Stomach (tissue), 19 donors: ENCODE measurements at places on chromosomes 11 and 22. TPM values are rescaled to one million over a fixed set of nuclear protein-coding genes. Genes with fewer than 3 reads are reported as not detected.

MMP13 gene
- total RNA-seq, result not detected

TMPRSS5 gene
- not detected for total RNA-seq

PHLDA2 gene
- total RNA-seq, result 3.1 TPM

TRIM51 gene
- not detected for total RNA-seq

OR52A1 gene
- not detected for total RNA-seq

PDE2A gene
- total RNA-seq, result 3.5 TPM

INS gene
- total RNA-seq, result not detected

YAP1 gene
- total RNA-seq, result 97.1 TPM

PRR5 gene
- total RNA-seq, result 36.5 TPM

ALDH3B1 gene
- 2.9 TPM for total RNA-seq

CCDC34 gene
- total RNA-seq, result 65.8 TPM

ACTN3 gene
- not detected for total RNA-seq

MYO18B gene
- total RNA-seq, result 0.58 TPM

OR8D4 gene
- total RNA-seq, result 1.5 TPM

SPI1 gene
- total RNA-seq, result 8.2 TPM

NRGN gene
- 0.87 TPM for total RNA-seq

ZFP91 gene
- total RNA-seq, result 20.4 TPM

ZNF195 gene
- total RNA-seq, result 12.3 TPM

ELF5 gene
- total RNA-seq, result 0.55 TPM

OR4D9 gene
- total RNA-seq, result under 0.01 TPM

GPR83 gene
- not detected for total RNA-seq

C11orf71 gene
- total RNA-seq, result 10.1 TPM

CECR2 gene
- total RNA-seq, result 1.2 TPM

HEPHL1 gene
- total RNA-seq, result not detected

PLAAT4 gene
- 89.1 TPM for total RNA-seq

OR51B4 gene
- total RNA-seq, result not detected

VWCE gene
- not detected for total RNA-seq

QSER1 gene
- 51.3 TPM for total RNA-seq

TNKS1BP1 gene
- 189 TPM for total RNA-seq

SMIM38 gene
- total RNA-seq, result 20.2 TPM

FBLN1 gene
- 416 TPM for total RNA-seq

RBFOX2 gene
- 51.9 TPM for total RNA-seq

SLC15A3 gene
- total RNA-seq, result 29.5 TPM

CSNK1E gene
- 108 TPM for total RNA-seq

LIMK2 gene
- 124 TPM for total RNA-seq

MS4A12 gene
- total RNA-seq, result 2.9 TPM

OR56A1 gene
- not detected for total RNA-seq

SDF2L1 gene
- 25.3 TPM for total RNA-seq

HOATZ gene
- total RNA-seq, result not detected

CYP2D6 gene
- total RNA-seq, result 11.9 TPM

C11orf91 gene
- total RNA-seq, result not detected

GAL3ST3 gene
- total RNA-seq, result not detected
